ENCODE measurements at places on chromosomes 3 and 15. TPM values are rescaled to one million over a fixed set of nuclear protein-coding genes. Genes with fewer than 3 reads are reported as not detected.
A peak's percentile ranks its signal among the peaks of the same experiment; 100 is the strongest.

Gene EHHADH
- 7.8 TPM for total RNA-seq

Gene TEX55
- not detected for total RNA-seq

Gene SLC2A2
- 0.13 TPM for total RNA-seq

Gene CLN6
- 68.7 TPM for total RNA-seq

Gene NEK10
- total RNA-seq, result 5.7 TPM

DNA sequence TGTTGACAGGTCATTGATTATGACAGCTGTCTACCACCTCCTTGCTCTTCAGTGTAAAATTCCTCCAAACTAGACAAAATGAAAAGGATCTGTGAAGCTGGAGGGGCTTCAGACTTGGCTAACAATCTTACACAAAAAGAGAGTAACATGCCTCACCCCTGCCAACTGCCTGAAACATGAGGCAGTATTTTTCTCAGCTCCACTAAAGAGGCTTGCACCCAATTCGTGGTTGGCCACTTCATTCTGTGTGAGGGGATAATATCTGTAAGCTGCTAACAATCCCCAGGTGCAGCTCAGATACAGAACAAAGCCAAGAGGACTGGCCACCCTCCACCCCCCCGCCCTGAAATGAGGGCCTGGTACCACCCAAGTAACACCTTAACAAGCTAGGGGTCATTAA lies 2.8 kb downstream of the MB21D2 start:
- no peak overlapping the region for H3K4me3 ChIP-seq
- DNase-seq, result no peak
- 0 out of 2 replicates have a peak overlapping the region, but pooled peaks have one; percentile 11 for H3K27ac ChIP-seq
- H3K4me1 ChIP-seq, result peaks cover 22% of the 10 kb centered on the region
- H3K27me3 ChIP-seq, result no peaks in the 10 kb centered on the region

- no peak for DNase-seq
- H3K36me3 ChIP-seq, result no peaks in the 10 kb centered on the region
- H3K27ac ChIP-seq, result no peak overlapping the region
- no peak overlapping the region for H3K4me3 ChIP-seq
Observed at GRCh38 chr15:94968133-94968532, 736.8 kb downstream of the MCTP2 start.

GRCh38 chr3:12983319-12983718 lies 89.9 kb downstream of the IQSEC1 start:
- no peak overlapping the region for H3K27ac ChIP-seq
- no peak for DNase-seq
- H3K27me3 ChIP-seq, result no peaks in the 10 kb centered on the region

- H3K27me3 ChIP-seq, result peaks cover 2% of the 10 kb centered on the region
- no peak for DNase-seq
- H3K36me3 ChIP-seq, result no peaks in the 10 kb centered on the region
Observed at GRCh38 chr3:119695480-119695879, 7.3 kb upstream of the CFAP91 start.

DNA sequence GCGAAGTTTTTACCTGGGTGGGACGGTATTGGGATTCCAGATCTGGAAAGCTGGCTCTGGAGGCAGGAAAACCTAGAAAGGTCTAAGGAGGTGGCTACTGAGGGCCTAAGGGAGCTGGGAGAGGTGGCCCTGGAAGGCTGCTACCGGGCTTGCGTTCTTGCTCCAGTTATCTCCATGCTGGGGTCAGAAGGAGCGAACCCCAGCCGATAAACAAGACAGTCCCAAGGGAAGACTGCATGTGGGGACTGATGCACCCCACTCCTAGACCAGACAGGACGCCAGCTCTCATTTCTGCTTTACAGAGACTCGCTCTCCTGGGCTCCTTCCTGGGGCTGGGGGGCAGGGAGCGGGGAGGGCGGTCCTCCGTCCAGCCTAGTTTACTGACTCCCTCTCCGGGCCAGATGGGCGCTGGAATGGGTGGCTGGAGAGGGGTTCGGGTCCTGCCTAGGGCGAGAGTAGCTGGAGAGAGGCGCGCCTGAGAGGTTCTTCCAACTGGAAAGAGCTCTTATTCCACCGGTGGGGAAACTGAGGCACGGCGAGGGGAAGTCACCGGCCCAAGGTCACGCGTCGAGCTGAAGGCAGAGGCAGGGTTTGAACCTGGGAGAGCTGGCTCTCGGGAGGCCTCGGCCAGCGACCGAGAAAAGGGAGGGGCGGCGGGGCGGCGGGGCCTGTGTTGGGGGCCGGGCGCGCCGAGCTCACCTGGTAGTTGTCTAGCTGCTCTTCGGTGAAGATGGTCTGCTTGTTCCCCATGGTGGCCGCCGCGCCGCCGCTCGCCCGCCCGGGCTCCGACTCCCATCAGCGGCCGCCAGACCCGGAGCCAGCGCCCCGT lies 565 bp downstream of the CIB2 start:
- H3K4me3 ChIP-seq, result peak overlapping the region; percentile 54
- H3K4me1 ChIP-seq, result peaks cover 3% of the 10 kb centered on the region
- peak overlapping the region; percentile 60 for H3K27ac ChIP-seq
- H3K36me3 ChIP-seq, result no peaks in the 10 kb centered on the region
- no peak for DNase-seq
- H3K27me3 ChIP-seq, result no peaks in the 10 kb centered on the region

- H3K4me3 ChIP-seq, result no peak overlapping the region
- no peak overlapping the region for H3K27ac ChIP-seq
- no peaks in the 10 kb centered on the region for H3K27me3 ChIP-seq
- H3K36me3 ChIP-seq, result no peaks in the 10 kb centered on the region
- H3K4me1 ChIP-seq, result no peaks in the 10 kb centered on the region
Observed at GRCh38 chr15:65246026-65246714, 34.9 kb upstream of the CILP start.

GRCh38 chr3:61733876-61734275 lies 172.5 kb downstream of the PTPRG start:
- no peak overlapping the region for H3K4me3 ChIP-seq
- no peaks in the 10 kb centered on the region for H3K27me3 ChIP-seq
- DNase-seq, result no peak
- H3K4me1 ChIP-seq, result no peaks in the 10 kb centered on the region
- H3K36me3 ChIP-seq, result no peaks in the 10 kb centered on the region
- H3K27ac ChIP-seq, result no peak overlapping the region

GRCh38 chr3:196472286-196472685 lies 31.3 kb downstream of the RNF168 start:
- H3K27ac ChIP-seq, result no peak overlapping the region
- no peaks in the 10 kb centered on the region for H3K4me1 ChIP-seq
- DNase-seq, result no peak
- no peak overlapping the region for H3K4me3 ChIP-seq
- H3K36me3 ChIP-seq, result peaks cover 12% of the 10 kb centered on the region

GRCh38 chr15:85766001-85766831 lies 28.5 kb downstream of the KLHL25 start:
- peaks cover 5% of the 10 kb centered on the region for H3K4me1 ChIP-seq
- H3K27ac ChIP-seq, result no peak overlapping the region
- H3K4me3 ChIP-seq, result no peak overlapping the region
- no peaks in the 10 kb centered on the region for H3K27me3 ChIP-seq

DNA sequence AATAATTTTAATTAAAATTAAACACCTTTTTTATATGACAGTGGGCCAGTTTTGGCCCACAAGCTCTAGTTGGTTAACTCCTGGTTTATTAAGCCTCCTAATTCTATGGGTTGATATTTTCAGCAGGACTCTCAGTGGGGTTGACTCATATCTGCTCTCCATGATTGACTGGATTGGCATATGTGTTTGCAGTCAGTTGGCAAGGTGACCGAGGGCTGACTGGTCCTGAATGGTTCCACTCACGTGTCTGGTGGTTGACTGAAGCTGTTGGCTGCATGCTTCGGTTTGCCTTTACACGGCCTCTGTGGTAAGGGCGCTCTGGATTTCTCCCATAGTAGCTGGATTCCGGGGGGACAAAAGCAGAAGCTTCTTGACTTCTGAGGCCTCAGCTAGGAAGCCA lies 65.3 kb upstream of the ZNF280D start:
- no peaks in the 10 kb centered on the region for H3K4me1 ChIP-seq
- peaks cover 3% of the 10 kb centered on the region for H3K27me3 ChIP-seq
- H3K27ac ChIP-seq, result no peak overlapping the region
- no peaks in the 10 kb centered on the region for H3K36me3 ChIP-seq
- DNase-seq, result no peak

GRCh38 chr15:29364426-29365078 lies 94.9 kb upstream of the NSMCE3 start:
- no peaks in the 10 kb centered on the region for H3K27me3 ChIP-seq
- no peaks in the 10 kb centered on the region for H3K4me1 ChIP-seq
- DNase-seq, result no peak
- no peak overlapping the region for H3K27ac ChIP-seq
- H3K36me3 ChIP-seq, result no peaks in the 10 kb centered on the region
